Tongue (tissue), 3 donors: ENCODE measurements at places on chromosomes 11 and 22.
A peak's percentile ranks its signal among the peaks of the same experiment; 100 is the strongest.

- DNase-seq: no peak
These were observed 94.0 kb downstream of the NTM start for GRCh38 chr11:131464461-131464860.

GRCh38 chr22:43128116-43128515 is 15.1 kb downstream of the MCAT start:
- no peak for DNase-seq

- DNase-seq: no peak
These were observed 26.4 kb downstream of the CAPN1 start for GRCh38 chr11:65207918-65208784.

- DNase-seq: no peak
These were observed 79.7 kb upstream of the SHANK2 start for GRCh38 chr11:71332046-71332445.

DNA sequence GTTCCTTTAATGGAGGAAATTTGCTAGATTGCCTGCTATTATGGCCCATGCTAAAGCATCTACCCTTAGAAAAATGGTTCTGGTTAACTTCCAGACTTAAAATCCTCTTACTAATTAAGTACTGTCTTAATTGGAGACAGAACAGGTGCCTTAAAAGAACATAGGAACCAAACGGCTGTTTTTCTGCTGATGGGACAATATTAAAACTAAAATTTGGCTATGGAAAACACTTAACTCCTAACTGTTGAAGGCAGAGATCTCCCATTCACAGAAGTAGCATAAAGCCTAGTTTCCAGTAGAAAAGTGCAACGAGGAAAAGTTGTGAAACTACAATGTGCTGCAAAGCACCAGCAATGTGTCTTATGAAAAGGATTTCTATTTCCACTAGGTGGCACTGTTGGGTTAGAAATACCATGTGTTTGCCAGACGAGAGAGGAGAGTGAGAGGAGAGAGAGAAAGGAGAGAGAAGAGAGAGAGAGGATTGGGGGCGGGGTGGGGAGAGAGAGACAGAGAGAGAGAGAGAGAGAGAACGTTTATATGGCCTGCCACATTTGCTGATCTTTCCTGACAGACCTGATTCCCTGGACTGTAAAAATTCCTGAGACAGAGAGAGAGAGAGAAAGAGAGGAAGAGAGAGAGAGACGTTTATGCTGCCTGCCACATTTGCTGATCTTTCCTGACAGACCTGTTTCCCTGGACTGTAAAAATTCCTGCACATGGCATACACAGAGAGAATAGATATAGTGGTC is 51.5 kb downstream of the FAM181B start:
- DNase-seq: peak; percentile 80

DNA sequence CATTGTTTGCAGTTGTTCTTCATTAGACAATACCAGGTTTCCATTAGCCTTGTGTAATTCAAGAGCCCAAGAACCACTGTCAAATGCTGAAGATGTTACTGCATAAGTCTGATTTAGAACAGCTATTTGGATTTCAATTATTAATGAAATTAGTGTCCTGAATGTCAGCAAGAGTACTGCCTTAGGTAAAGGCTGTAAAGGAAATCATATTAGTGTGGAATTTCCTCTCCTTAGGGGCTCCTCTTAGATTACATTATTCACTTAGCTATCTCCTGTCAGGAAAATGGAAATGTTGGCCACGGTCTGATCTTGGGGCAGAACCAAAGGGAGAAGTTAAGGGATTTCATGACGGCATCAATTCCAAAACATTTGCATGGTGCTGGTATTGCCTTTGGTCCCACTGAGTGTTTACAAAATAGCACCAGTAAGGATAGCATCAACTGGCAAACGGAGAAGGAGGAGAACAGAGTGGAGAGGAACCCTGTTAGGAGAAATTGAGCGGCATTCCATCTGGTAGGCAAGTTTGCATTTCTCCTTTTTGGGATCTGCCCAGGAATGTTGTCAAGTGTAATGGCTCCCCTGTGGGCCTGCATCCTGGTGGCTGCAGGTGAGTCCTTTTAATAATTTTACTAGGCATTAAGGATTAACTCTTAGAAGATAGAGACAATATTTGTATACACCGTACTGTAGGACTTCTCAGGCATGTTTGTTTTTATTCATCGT is at the start of gene HTR3B:
Gene HTR3B, plus strand, starts transcription at position 418 of the 723 bp plus-strand sequence. Its CDS starts 138 bp downstream, at position 556.
- no peak for DNase-seq

DNA sequence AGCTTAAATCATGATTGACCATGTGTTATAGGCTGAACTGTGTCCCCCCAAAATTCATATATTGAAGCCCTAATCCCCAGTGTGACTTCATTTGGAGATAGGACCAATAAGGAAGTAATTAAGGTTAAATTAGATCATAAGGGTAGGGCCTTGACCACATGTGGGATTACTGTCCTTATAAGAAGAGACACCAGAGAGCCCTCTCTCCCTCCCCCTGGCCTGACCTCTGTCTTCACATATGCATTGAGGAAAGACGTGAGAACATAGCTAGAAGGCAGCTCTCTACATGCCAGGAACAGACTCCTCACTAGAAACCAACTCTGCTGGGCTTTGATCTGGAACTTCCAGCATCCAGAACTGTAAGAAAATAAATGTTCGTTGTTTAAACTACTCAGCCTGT is 13.6 kb upstream of the NUP50 start:
- DNase-seq: no peak

GRCh38 chr22:25098445-25099081 is 101.1 kb upstream of the CRYBB3 start:
- DNase-seq: no peak

- peak; percentile 21 for DNase-seq
These were observed 526 bp downstream of the C1QTNF6 start for GRCh38 chr22:37187552-37187890.

GRCh38 chr11:95937358-95937757 is 13.5 kb upstream of the MTMR2 start:
- DNase-seq: no peak

GRCh38 chr11:63699896-63700295 is 18.6 kb downstream of the RTN3 start:
- DNase-seq: no peak

- no peak for DNase-seq
These were observed 7.5 kb downstream of the ZNF74 start for GRCh38 chr22:20401376-20402014.

- DNase-seq: peak; percentile 92
These were observed 171.9 kb downstream of the SHANK2 start for GRCh38 chr11:71080239-71081097.

GRCh38 chr11:120952461-120953434 is 71.2 kb upstream of the TBCEL start:
- peak; percentile 98 for DNase-seq
